A549 treated with CpdA at 1 μM for 4 hours (cell line): ENCODE measurements at places on chromosomes 11 and 22. TPM values are rescaled to one million over a fixed set of nuclear protein-coding genes. Genes with fewer than 3 reads are reported as not detected.

The NAALADL1 gene
- not detected in 5 replicates for total RNA-seq

The WBP2NL gene
- total RNA-seq: 0.09 TPM in 1 of 5 replicates, not detected in the others

The MRGPRX4 gene
- not detected in 5 replicates for total RNA-seq

The FDX1 gene
- total RNA-seq: 12.7 to 13.9 TPM (median 13.6 TPM) in 5 replicates

The KDM4D gene
- 0.43 to 0.60 TPM (median 0.56 TPM) in 5 replicates for total RNA-seq

The KLHDC7B gene
- 0.02 to 0.05 TPM (median 0.05 TPM) in 3 of 5 replicates, not detected in the others for total RNA-seq

The KRTAP5-9 gene
- 0.05 to 0.12 TPM in 2 of 5 replicates, not detected in the others for total RNA-seq

The SPINDOC gene
- total RNA-seq: 37.7 to 55.9 TPM (median 51.5 TPM) in 5 replicates

The MMP11 gene
- total RNA-seq: 0.09 to 0.18 TPM (median 0.12 TPM) in 4 of 5 replicates, not detected in the other

The PRR33 gene
- total RNA-seq: 0.02 TPM in 1 of 5 replicates, not detected in the others

The RIMBP3C gene
- total RNA-seq: 0.10 to 0.26 TPM (median 0.24 TPM) in 5 replicates

The PNPLA3 gene
- total RNA-seq: 0.69 to 1.2 TPM (median 1.0 TPM) in 5 replicates

The C11orf65 gene
- 0.13 to 0.54 TPM (median 0.48 TPM) in 3 of 5 replicates, not detected in the others for total RNA-seq

The CDC45 gene
- total RNA-seq: 24.1 to 27.9 TPM (median 24.8 TPM) in 5 replicates

The CBLIF gene
- not detected in 5 replicates for total RNA-seq

The RAG2 gene
- not detected in 5 replicates for total RNA-seq

The COMMD9 gene
- total RNA-seq: 34.8 to 56.7 TPM (median 54.1 TPM) in 5 replicates

The RANBP1 gene
- 258 to 295 TPM (median 291 TPM) in 5 replicates for total RNA-seq

The ART5 gene
- total RNA-seq: 0.17 to 0.55 TPM (median 0.33 TPM) in 5 replicates

The YPEL1 gene
- 0.09 to 0.67 TPM (median 0.22 TPM) in 5 replicates for total RNA-seq

The GRAMD4 gene
- total RNA-seq: 7.1 to 12.3 TPM (median 11.0 TPM) in 5 replicates

The TRIM34 gene
- 2.3 to 4.3 TPM (median 3.3 TPM) in 5 replicates for total RNA-seq

The PRDX5 gene
- 370 to 514 TPM (median 489 TPM) in 5 replicates for total RNA-seq

The HOATZ gene
- total RNA-seq: not detected in 5 replicates

The MIAT gene
- 0.27 to 1.0 TPM (median 0.40 TPM) in 5 replicates for total RNA-seq

The FANCF gene
- total RNA-seq: 6.4 to 8.5 TPM (median 7.8 TPM) in 5 replicates
